Activated T-helper 2 cell treated with anti-CD3 and anti-CD28 coated beads, Interferon-gamma antibody, Interleukin-2, Interleukin-4, amounts not matched to agents 10 μg/mL and 5 μg/mL and 100 μg/mL, durations not matched to agents 14 hours and 24 hours and 36 hours (primary cell): ENCODE measurements at places on chromosomes 2 and 18. TPM values are rescaled to one million over a fixed set of nuclear protein-coding genes. Genes with fewer than 3 reads are reported as not detected.

The SOCS6 gene
- 3.8 and 4.5 TPM in 2 replicates for total RNA-seq

The TXNDC2 gene
- total RNA-seq = 0.21 and 0.39 TPM in 2 replicates

The SERPINB10 gene
- not detected in 2 replicates for total RNA-seq

The METTL4 gene
- total RNA-seq = 17.8 and 18.3 TPM in 2 replicates

The GLI2 gene
- total RNA-seq = 0.07 TPM in 1 of 2 replicates, not detected in the other

The G6PC2 gene
- total RNA-seq = not detected in 2 replicates

The C1GALT1C1L gene
- total RNA-seq = 0.74 and 1.1 TPM in 2 replicates

DNA sequence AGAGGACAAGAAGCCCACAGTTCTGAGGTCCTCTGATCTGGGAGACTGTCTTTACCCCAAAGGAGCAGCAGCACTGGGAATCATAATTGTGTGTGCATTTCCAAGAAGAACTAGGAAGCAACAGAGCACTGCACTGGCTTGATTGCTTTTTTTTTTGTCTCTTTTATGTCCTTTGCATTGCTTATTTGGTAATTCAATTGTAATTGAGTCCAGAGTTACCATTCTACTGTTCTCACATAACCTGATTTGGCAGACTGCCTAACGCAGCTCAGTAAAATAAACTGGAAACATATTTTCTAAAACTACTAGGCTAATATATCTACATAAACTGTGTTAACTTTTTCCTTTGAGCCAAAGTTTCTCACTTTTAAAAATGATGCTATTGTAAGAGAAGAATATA, 190.3 kb upstream of the SLC8A1 start:
- no peak for DNase-seq

- no peak for DNase-seq
Measured at GRCh38 chr2:228318218-228318617, 136.7 kb upstream of the SPHKAP start.

DNA sequence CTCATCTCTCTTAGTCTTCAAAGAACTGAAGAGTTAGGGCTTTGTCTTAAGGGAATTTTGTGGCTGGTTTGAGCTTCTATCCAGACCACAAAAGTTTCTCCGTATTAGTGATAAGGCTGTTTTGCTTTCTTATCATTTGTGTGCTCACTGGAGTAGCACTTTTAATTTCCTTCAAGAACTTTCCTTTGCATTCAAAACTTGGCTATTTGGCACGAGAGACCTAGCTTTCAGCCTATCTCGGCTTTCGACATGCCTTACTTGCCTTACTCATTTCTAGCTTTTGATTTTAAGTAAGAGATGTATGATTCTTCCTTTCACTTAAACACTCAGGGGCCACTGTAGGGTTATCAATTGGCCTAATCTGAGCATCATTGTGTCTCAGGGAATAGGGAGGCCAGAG, 29.9 kb downstream of the HDHD2 start:
- DNase-seq = peak; percentile 12

DNA sequence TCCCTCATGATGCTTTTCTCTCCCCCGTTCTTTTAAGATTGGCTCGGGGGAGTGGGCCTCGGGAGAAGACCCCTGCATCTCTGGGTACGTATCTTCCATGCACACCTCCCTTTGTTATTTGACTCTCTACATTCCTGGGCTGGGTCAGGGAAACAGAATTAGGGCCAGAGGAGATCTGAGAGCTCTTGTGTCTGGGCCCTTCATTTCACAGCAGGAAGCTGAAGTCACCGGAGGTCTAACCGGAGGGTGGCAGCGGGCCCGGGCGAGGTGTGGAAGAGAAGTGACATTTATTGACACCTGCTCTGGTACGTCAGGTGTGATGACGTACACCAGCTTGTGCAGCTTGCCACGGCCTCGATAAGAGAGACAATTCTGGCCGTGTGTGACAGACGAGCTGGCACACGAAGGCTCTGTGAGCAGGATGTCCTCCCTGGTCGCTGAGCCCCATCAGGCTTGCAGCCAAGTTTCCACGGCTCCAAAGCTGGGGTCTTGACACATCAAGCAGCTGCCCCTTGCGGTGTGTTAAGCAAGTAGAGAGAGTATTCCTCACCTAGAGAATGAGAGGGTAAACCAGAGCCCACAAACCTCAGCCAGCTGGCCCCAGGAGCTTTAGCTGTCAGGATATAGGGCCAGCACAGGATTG, 30.4 kb downstream of the TOGARAM2 start:
- no peak for DNase-seq

GRCh38 chr2:90209806-90210205, 1518.3 kb downstream of the RPIA start:
- DNase-seq = no peak

- no peak for DNase-seq
Measured at GRCh38 chr18:55489034-55489986, 98.7 kb downstream of the TCF4 start.
